Tibial artery (tissue), 4 donors: ENCODE measurements at places on chromosomes 4 and X.
A peak's percentile ranks its signal among the peaks of the same experiment; 100 is the strongest.

DNA sequence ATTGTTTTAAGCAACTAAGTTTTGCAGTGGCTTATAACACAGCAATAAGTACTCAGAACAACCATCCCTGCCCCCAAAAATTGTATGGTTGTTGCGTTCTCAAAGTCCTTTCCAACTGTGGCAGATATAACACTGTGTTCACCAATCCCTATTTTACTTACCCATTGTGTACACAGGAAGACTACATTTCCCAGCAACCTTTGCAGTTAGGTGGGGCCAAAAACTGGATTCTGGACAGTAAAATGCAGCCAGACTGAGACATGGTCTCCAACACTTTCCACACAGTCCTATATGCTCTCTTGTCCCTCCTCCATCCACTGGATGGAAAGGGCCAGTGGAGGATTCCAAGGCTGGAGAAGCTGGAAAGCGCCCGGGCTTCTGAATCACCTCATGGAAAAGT is 523.6 kb downstream of the BCOR start:
- no peak for DNase-seq

DNA sequence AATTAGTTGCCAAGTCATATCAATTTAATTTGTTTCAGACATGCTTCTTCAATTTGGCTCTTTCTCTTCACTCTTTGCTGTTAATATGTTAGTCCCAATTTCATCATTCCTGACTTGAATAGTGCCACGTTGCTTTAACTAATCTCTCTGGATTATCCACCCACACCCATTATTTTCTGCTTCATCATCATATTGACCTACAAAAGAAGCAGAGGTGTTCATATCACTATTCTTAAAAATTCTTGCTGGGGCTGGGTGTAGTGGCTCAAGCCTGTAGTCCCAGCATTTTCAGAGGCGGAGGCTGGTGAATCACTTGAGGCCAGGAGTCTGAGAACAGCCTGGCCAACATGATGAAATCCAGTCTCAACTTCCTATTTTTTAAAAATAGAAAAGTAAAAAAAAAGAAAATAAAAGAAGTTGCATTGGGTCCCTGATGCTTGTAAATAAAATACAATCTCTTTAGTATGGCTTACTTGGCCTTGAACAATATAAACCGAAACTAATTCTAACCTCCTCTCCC is 65.7 kb upstream of the KCNIP4 start:
- DNase-seq: no peak

DNA sequence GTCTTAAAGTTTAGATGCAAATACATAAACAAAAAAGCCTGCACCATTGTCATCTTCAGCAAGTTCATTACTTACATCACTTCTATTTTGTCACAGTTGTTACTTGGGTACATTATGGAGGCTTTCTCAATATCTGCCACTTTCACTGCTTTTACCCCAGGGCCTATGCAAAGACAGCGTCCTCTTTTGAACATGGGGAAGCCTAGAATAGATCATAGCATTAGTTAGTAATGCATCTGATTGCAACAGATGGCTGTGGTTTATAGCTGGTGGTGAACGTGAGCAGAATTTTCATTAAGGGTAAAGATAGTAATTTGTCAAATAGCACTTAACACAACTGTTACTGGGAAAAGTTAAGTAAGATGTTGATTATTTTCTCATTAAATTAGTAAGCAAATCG is 729 bp downstream of the CXCL11 start:
- DNase-seq: no peak

- no peak for DNase-seq
Observed at GRCh38 chr4:1500231-1500965, 94.2 kb upstream of the NKX1-1 start.

DNA sequence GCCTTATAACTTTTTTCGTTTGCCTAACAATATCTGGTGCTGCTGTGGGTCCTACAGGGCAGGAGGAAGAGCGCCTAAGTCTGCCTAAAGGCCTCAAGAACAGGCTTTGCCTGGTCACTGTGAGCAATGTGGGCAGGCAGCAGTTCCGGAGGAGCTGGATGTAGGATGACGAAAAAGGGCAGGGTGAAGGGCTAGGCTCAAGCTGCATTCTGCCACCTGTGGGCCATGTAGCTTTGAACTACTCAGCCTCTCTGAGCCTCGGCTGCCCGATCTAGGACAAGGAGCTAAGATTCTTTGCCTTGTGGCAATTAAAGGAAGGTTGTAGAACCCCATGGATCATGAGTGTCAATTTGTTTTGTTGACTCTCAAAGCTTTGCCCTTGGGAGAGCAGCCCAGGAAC is 57.1 kb upstream of the MAMLD1 start:
- DNase-seq: no peak

DNA sequence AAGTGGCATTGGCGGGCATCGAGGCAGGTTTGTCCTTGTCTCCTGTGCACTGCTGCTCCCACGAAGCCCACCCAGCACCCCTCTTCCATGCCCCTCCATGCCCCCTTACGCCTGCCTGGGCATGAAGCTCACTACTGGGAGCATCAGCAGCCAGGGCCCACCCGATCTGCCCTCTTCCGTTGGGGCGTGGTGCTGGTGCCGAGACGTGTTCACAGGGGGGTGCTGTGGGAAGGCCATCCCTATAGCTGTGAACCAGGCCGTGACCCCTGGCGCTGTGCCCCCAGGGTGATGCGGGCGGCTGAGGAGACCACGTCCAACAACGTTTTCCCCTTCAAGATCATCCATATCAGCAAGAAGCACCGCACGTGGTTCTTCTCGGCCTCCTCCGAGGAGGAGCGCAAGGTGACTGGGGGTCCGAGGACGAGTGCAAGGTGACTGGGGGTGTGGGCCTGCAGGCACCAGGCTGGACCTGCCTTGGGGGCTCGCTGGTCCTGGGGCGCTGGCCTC is 19.3 kb upstream of the ADD1 start:
- peak; percentile 15 for DNase-seq
